ENCODE measurements at places on chromosomes 16 and 17. TPM values are rescaled to one million over a fixed set of nuclear protein-coding genes. Genes with fewer than 3 reads are reported as not detected.

GRCh38 chr17:63840591-63841349, 1.7 kb downstream of the SMARCD2 start:
- peak; percentile 39 for DNase-seq

DNA sequence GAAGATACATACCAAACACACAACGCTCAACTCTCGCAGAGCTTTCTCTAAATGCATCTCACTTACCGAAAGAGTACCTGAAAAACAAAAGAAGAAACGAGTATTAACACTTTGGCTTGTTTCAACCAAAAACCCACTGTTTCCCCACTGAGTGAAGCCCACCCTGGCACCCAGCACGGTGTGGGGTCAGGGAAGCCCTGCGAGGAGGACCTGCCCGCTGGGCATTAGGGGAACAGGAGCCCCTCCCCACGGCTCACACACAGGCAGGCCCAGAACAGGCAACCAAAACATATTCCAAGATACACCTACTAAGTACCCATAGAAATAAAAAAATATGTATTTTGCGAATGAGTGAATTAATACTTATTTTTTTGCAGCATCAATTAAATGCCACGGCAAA, 36.6 kb downstream of the LMF1 start:
- DNase-seq, result no peak

DNA sequence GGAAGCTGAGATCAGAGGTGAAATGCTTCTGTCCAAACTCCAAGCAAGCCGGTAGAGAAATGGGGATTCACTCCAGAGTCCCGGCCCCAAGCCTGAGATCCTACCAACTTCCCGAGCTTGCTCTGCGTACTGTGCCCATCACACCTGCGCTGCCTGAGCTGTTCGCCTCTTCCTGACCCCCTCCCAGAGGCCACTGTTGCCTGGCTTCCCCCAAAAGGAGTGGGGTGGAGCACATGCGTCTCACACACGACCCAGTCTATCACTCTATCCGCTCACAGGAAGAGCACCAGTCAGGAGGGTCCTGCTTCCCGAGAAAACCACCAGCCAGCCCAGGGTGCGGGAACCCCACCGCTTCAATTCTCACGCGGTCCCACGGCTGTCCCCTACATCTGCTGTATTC, 13.5 kb upstream of the C16orf95 start:
- no peak for DNase-seq

TMIGD1 gene
- not detected for polyA plus RNA-seq

FKBP10 gene
- 29.3 TPM for polyA plus RNA-seq

DNA sequence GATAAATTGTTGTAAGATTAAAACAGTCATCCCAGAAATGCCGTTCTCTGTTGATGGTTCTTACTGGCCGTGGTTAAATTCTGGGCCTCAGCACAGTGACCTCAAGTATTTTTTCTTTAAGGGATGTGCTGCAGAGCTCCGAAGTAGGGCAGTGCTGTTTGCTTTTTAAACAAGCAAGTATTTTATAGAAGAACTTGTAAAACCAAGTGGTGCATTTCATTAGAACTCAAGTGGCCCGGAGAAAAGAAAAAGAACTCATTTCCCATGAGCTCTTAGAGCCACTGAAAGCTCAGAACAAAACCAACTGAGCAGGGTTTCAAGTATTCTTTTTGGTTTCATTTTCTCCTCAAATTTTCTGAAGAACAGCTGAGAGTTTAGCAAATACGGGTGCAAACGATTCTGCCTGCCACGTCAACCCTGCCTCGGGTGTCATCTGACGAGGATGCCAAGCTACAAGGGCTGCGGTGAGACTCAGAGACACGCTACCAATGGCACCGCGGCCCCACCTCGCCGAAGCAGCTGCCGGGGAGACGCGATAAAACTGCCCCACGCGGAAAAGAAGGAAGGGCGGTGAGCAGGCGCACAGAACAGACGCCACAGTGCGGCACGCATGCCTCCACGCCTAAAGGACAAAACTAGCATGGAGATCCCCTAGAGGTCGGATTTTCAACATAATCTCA, 6.3 kb downstream of the LMF1 start:
- no peak for DNase-seq

GRCh38 chr16:28062847-28063521, 530 bp downstream of the GSG1L start:
- no peak for DNase-seq
